Activated B cell treated with CpG ODN at 0.5 μM for 24 hours (primary cell): ENCODE measurements at places on chromosomes 13 and 19. TPM values are rescaled to one million over a fixed set of nuclear protein-coding genes. Genes with fewer than 3 reads are reported as not detected.

DNA sequence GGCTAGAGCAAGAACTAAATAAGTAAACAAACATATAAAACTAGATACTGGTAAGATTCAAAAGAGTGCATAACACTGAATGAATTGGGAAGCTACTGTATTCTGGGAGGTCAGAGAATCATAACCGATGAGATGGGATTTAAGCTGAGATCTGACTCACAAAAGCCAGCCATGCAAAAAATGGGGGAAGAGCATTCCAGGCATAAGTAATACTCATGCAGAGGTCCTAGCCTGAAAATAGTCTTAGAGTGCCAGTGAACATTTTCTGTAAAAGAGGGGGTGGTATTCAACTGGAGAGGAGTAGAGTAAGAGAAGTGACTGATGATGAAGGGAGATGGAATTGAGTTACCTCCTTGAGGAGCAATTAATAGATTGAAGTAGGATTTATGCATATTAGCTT is 872.0 kb upstream of the GPC6 start:
- no peak for DNase-seq

- no peak for DNase-seq
Measured at GRCh38 chr13:27889471-27889870, 30.3 kb upstream of the PDX1 start.

TEX26 gene
- not detected in 2 replicates for total RNA-seq

- no peak for DNase-seq
Measured at GRCh38 chr19:34426096-34426661, 2.0 kb upstream of the UBA2 start.

GRCh38 chr13:27270594-27271520 is at the start of gene RASL11A:
TSS of gene RASL11A (plus strand) at chr13:27270830. CDS start at chr13:27270945, 115 bp downstream.
- peak; percentile 85 for DNase-seq

GRCh38 chr13:26820871-26821270 is 60.3 kb upstream of the GPR12 start:
- no peak for DNase-seq

- DNase-seq: no peak
Measured at GRCh38 chr19:58357481-58358145, 4.3 kb upstream of the A1BG start.

GRCh38 chr19:57583521-57584416 is at the start of gene ZIK1:
TSS of gene ZIK1 (plus strand) at chr19:57584145. CDS start at chr19:57584357, 212 bp downstream.
- peak; percentile 75 for DNase-seq

GRCh38 chr19:49442354-49442753 is 1.0 kb upstream of the SLC17A7 start:
- no peak for DNase-seq

FBXO17 gene
- not detected in 2 replicates for total RNA-seq

IFNL1 gene
- total RNA-seq: not detected in 2 replicates

DNA sequence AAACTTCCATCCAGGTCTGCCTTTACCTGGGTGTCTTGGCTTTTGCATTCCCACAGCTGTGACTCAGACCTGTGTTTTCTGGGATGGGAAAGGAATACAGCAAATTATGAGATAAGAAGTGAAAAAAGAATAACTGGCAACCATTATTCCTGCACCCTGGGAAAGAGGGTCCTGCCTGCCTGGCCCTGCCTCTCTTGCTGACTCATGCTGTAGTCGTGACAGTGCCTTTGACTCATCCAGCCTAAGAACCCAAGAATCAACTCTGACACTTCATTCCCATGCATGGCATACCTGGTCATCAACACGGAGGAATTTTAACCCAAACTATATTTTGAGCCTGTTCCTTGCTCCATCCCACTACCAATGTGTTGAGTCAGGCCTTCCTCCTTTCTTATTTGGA is 185.4 kb upstream of the SERP2 start:
- no peak for DNase-seq

DNA sequence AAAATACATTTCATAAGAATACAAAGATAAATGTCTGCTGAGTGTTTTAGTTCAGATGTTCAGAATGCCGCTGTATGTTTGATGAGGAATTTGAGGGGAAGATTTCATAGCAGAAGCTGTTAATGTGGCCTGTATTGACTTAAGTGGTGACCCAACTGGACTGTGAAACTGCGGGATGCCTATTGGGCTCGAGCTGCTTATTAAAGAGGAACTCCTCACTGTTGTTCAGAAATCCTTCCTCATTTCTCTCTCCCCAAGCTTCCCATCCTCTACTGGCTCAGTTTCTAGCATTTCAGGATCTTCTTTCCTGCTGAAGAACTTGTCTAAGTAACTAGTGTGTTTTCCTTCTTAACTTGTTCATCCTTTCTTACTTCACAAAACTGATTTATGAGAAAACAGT is 20.4 kb downstream of the DGKH start:
- DNase-seq: no peak

DNA sequence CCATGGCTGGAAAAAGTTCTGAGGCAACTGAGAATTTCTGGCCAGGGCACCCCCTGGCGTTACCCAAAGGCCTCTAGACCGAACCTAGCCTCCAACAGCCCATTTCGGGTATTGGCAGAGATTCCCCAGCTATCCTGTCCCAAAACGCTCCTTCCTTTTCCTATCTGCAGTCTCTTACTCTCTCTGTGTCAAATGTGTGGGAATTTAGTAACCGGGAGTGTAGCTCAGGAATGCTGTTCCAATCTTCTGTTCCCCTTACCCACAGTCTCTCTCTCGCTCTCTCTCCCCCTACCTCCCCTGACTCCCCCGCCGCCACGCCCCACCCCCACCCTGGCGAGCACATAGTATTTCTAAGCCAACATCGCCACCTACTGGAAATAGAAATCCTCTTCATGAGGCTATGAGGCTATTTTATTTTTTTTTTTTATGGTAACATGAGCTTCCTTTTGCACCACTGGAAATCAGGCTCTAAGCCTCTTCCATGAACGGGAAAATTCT is 27.0 kb downstream of the OXGR1 start:
- DNase-seq: no peak

IZUMO1 gene
- not detected in 2 replicates for total RNA-seq

DNA sequence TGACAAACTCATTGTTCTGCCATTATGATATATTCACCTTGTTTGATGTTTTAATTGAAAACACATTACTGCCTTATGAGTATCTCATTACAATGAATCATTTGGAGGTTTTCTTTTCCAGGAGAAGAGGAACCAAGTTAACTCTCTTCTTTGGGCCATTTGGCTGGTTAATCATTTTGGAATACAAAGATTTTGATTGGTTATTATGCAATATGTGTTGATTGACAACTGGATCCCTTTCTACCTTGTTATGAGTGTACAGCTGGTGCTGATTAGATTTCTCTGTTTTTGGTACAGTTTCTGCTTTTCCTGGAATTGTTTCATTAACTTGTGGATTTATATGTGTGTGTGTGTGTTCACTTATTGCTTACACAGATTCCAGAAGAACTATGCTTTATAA is 49.2 kb upstream of the RGCC start:
- no peak for DNase-seq

- DNase-seq: no peak
Measured at GRCh38 chr19:46618670-46619231, 6.1 kb downstream of the PTGIR start.

MCF2L gene
- total RNA-seq: 2.1 and 3.4 TPM in 2 replicates

METTL21C gene
- total RNA-seq: not detected in 2 replicates

DNA sequence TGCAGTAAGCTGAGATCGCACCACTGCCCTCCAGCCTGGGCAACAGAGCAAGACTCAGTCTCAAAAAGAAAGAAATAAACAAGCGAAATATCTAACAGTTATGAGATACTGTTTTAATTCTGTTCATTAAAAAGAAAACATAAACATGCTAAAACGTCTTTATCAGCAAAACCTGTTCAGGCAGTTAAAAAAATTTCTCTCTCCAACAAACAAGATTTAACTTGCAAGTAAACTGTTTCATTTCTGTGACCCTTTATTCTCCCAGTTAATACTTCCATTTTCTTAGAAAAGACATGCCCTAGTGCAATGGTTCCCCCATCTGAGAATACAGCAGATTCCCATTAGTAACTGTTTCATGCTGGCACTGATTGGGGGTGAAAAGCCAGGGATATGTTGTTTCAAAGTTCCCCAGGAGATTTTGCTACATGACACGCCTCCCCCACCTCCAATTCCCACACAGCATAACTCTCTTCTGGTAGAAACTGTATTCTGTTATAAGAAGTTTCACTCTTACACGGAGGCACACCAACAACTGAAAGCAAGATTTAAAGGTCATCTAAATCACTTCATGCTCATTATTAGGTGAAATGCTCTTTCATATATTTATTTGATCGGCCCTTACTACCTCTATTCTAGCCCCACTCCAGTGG is 24.4 kb downstream of the ELF1 start:
- no peak for DNase-seq

GRCh38 chr19:39130337-39131254 is 5.0 kb downstream of the PAK4 start:
- no peak for DNase-seq

MIER2 gene
- 14.6 and 15.0 TPM in 2 replicates for total RNA-seq

GRCh38 chr19:34096020-34096915 is 76.0 kb upstream of the LSM14A start:
- no peak for DNase-seq

KIR3DL1 gene
- not detected in 2 replicates for total RNA-seq

DNA sequence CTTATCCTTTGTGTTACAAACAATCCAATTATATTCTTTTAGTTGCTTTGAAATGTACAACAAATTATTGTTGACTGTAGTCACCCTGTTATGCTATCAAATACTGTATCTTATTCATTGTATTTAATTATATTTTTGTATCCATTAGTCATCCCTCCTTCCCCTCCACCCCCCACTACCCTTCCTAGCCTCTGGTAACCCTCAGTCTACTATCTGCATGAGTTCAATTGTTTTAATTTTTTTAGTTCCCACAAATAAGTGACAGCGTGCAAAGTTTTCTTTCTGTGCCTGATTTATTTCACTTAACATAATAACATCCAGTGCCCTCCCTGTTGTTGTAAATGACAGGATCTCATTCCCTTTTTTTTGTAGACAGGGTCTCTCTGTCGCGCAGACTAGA is 4.5 kb downstream of the SAE1 start:
- DNase-seq: no peak
